ENCODE measurements at places on chromosomes 3 and 15.

DNA sequence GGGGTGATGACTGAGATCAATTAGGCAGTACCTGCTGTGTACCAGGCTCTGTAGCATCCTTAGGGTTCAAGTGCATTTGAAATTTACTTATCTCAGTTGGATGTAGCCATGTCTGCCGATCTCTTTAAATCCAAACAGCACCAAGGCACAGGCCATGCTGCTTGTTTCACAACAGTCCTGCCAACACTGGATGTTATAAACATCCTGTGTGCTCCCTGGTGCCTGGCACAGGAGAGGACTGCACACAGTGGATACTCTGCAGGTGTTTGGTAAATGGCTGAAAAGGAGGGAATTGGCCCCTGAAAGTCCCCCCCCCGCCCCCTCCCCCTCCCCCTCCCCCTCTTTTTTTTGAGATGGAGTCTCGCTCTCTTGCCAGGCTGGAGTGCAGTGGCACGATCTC lies 27.0 kb downstream of the CTSH start:
- no peak for DNase-seq

DNA sequence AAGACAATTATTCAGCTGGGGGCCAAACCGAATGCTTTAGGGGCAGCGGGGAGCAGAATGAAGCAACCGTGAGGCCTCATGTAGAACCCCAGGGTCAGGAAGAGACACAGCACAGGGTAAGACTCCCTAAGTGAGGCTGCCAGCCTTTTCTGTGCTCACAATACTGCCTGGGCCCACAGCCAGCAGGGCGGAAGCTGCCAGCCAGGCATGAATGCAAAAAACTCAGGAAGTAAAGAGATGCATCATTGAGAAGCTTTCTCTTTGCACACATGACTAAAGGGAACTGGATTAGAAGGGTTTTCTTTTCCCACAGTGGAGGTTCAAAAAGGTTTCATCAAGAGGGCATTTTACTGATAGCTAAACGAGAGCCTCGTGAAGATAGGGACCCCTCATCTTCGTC lies 33.3 kb downstream of the CA12 start:
- DNase-seq: no peak

- no peak for DNase-seq
Measured at GRCh38 chr3:171168551-171168950, 142.0 kb upstream of the SLC2A2 start.

GRCh38 chr15:56252386-56252785 lies 8.7 kb upstream of the RFX7 start:
- DNase-seq: no peak

DNA sequence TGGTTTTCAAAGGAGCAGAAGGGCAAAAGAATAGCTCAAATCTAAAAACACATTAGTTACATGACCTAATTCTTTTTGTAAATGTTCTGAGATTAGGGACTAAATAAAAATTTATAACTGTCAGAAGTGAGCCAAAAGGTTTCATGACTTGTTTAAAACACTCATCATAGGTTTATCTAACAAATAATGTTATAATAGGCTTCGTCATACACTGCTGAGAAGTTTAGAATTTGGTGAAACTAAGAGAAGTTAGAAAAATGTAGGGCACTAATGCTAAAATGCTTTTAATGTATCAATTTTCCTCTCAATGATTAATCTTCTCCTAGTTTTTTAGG lies 468.8 kb upstream of the CDIN1 start:
- no peak for DNase-seq

- DNase-seq: no peak
Measured at GRCh38 chr3:133868758-133869475, 26.8 kb downstream of the RAB6B start.

DNA sequence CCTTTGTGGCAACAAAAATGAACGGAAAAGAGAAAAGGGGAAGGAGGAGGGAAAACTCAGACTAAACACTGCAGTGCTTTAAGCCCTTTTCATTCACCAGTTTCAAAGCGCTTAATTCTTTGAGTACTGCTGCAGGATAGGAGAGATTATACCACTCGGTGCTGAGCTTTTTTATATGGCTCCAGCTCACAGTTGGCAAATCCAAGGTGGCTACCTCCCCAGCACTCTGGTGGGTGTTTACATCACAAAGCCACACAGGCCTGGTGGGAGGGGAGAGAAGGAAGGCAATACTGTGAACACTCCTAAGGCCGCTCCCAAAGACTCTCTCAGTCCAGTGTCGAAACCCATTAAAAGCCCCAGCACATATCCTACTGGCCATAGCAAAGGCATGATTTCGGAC lies 191.4 kb downstream of the STT3B start:
- no peak for DNase-seq

DNA sequence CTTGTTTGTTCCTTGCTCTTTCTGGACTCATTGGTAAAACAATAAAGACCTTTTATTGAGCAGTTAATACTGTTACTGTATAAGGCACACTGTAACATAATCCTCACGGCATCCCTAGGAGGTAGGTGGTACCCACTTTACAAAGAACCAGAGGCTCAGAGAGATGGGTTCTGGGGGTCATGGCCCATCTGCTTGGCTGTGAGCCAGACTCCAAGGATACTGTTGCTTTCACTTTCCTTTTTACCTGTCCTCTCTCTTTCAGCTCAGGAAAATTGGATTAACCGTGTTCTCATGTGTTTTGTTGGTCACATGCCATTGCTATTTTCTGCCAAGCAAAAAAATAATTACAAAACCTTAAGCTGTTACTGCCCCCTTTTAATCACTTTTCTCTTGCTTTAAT lies 34.8 kb upstream of the FILIP1L start:
- no peak for DNase-seq

DNA sequence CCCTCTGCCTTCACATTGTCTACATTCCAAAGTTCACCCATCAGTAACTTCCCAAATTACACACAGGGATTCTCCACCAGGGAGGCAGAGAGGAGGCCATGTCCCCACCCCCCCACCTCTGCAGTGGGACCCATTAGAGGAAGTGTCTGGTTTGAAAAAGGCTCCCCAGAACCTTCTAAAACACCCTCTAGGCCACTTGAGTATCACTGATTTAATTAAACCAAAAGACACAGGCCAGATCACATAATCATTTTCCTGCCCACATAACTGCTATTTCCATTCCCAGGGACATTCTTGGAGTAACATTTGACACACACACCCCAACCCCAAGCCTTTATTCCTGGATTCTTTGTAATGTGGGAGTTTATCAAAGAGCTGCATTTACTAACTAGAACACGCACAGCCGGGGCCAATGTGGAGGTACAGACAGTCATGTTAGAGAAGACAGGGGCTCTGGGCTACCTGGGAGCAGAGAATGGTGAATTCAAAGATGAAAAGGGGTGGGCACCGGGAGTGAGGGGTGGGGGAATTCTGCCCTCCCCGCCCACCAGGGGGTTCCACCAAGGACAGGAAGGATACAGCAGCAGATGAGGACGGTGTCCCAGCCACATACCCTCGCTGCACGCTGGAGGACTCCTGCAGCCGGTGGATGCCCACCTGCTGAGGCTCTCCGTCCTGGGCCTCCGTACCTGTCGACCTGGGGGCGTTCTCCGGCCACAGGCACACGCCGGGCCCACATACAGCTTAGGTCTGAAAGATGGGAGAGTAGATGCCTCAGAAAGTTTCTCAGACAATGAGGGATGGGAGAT lies 201.4 kb upstream of the CTNNB1 start:
- DNase-seq: no peak

- DNase-seq: no peak
Measured at GRCh38 chr15:85609492-85609891, 185.2 kb downstream of the KLHL25 start.

DNA sequence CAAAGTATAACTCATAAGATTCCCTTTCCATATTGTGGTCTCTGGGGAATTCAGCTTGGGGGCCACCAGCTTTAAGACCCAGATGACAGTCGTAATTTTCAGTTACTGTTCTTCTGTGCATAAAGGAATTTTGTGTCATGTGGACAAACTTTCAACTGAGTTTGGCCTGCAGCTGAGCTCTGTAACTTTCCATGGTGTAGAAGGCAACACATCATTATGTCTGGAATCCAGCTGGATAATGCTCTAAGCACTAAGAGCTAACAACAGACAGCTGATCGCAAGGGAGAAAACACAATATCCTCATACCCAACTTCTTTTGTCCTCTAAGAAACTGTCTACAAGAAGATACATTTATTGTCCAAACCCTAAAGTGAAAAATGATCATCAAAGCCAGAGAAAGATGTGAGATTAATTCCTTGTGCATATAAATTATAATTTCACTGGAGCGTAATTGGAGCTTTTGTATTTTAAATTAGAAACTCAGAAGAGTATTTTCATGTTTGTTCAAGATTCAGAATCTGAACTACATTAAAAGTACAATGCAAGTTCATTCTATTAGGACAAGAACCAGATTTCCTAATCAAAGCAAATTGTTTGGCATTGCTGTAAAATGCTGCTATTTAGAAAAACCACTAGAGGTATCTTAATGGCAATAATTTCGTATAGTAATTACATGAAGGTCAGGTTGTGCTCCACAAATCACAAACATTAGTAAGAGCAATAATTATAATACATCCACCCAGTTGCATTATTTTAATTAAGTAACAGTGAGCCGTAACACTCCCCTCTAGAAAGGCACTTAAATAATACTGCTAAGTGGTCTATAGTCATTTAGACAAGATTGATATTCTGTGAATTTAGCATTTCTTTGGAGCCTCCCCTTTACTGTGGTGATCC lies 218.8 kb downstream of the ATP8B4 start:
- DNase-seq: no peak

- no peak for DNase-seq
Measured at GRCh38 chr15:74258456-74259291, 22.5 kb downstream of the CCDC33 start.

GRCh38 chr15:64622410-64623260 lies 152.8 kb downstream of the RBPMS2 start:
- DNase-seq: peak; percentile 8

DNA sequence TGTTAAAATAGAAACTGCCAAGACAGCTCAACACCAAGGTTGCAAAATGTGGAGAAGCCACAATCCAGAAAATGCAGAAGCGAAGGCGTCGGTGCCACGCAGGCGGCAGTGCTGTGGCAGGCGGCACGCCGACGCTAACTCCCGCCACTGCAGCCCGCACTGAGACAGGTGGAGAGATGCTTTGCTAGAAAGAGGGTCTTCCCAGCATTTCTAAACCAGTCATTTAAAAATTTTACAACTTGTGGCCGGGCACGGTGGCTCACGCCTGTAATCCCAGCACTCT lies 23.2 kb downstream of the CYFIP1 start:
- no peak for DNase-seq

- DNase-seq: no peak
Measured at GRCh38 chr3:176696816-176697215, 500.5 kb downstream of the TBL1XR1 start.

- DNase-seq: no peak
Measured at GRCh38 chr3:10848261-10848660, 32.2 kb downstream of the SLC6A11 start.

GRCh38 chr3:14434126-14434497 lies 31.7 kb downstream of the SLC6A6 start:
- DNase-seq: no peak

DNA sequence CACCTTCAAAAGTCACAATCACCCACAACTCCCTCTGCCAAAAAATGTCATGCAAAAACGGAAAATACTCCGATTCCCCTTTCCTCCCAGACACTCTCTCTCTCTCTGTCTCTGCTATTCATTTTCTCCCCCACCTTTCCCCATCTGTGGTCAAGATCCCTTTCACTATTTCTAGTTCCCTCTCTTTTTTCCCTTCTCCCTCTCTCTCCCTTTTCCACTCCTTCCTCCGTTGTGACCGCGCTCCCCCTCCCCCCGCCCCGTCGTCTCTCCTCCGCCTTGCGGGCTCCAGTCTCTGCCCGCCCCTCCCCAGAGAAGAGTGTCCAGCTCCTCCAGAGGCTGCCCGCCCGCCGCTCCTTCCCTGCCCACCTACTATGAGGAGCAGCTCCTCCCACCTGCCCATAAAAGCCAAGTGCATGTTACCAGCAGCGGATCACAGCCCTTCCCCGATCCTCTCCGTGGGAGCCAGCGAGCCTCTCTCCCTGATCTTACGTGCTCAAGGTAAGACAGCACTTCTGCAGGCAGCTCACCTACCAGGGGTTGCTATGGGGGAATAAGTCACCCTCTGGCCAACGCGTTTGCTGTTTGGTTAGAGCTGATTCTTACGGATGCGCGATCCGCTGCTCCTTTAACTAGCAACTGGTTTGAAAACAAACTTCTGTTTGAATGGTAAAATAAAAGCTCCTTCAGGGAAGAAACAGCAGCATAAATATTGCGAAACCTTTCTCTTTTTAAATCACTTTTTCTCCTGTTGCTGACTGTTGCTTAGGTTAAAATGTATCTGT lies at the start of gene COL8A1:
Gene COL8A1, plus strand, starts transcription at position 428 of the 782 bp plus-strand sequence. CDS start 152,089 bp downstream, outside the sequence.
- no peak for DNase-seq

GRCh38 chr3:17137321-17137826 lies 252.6 kb downstream of the PLCL2 start:
- DNase-seq: no peak

- DNase-seq: no peak
Measured at GRCh38 chr3:190865419-190865818, 2.9 kb upstream of the GMNC start.

- DNase-seq: no peak
Measured at GRCh38 chr15:63212050-63213004, 22.9 kb downstream of the RAB8B start.

DNA sequence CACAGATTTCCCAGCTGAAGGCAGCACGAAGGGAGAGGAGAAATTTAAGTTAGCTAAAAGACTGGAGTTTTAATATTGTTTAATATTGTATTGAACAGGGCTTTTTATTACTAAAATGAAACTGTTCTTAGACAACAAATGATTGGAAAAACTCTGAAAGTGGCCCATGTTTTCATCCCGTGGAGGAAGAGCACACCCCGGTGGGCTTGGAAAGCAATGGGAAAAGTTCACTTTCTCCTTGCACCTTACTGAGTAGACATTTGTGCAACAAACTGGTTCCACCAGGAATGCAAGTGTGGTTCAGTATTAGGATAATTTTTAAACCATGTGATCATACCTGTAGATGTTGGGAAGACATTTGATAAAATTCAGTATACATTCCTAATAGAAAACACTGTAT lies 8.2 kb upstream of the ESYT3 start:
- no peak for DNase-seq

GRCh38 chr3:30452446-30452845 lies 154.0 kb upstream of the TGFBR2 start:
- DNase-seq: no peak

Data from stimulated activated CD4-positive, alpha-beta T cell treated with anti-CD3 and anti-CD28 coated beads, Interleukin-1b, Interleukin-23, amount 100 ng/mL, for 1 hour (primary cell).